ENCODE measurements at places on chromosomes 2 and 18.

DNA sequence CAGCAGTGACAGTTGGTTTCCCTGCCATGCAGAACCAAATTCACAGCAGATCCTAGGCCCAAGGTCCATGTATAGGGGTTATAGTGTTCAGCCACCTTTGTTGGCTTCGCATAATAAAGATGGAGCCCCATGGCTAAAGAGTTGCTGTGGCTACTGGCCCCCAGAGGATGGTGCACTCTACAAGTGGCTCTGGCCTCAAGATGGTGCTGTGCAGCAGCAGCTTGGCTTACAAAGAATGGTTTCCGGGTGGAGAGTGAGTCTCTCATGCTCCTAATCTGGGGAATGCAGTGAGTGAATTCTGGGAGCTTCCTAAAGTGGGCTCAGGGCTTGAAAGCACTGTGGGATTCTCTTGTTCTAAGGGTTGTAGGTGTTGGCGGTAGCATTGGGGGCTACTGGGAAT is 1199.7 kb downstream of the CNTNAP5 start:
- no peak for DNase-seq

GRCh38 chr2:225932811-225933413 is 533.4 kb downstream of the NYAP2 start:
- DNase-seq = no peak

DNA sequence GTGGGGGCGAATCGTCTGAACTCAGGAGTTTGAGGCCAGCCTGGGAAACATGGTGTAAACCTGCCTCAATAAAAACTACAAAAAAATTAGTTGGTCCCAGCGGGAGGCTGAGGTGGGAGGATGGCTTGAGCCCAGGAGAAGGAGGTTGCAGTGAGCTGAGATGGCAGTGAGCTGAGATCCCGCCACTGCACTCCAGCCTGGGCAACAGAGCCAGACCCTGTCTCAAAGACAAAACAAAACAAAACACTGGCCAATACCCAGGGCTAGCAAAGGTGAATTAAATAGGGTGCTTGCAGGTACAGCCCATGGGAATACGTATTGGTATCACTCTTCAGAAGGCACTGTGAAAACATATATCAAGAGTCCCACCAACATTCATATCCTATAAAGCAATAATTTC is 7.0 kb downstream of the ITSN2 start:
- no peak for DNase-seq

DNA sequence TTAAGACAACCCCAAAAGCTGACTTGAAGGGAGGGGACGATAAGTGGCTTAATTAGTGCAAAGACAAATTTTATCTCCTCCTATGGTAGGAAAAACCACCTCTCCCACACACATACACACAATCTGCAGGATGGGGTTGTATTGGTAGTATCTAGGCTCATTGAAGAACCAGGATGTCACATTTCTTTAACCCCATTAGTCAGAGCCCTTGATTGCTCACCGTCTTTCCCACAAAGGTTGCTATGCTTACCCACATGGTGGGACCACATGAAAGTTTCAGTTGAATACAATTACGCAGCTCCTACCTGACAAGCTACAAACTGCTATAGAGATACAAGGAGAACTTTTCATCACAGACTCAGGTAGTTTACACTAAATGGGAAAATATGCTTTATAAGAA is 765.0 kb upstream of the CELF4 start:
- no peak for DNase-seq

GRCh38 chr2:216690853-216691741 is 4.3 kb downstream of the IGFBP5 start:
- no peak for DNase-seq
